Activated naive CD4-positive, alpha-beta T cell treated with anti-CD3 and anti-CD28 coated beads, Interleukin-2, amount 10 ng/mL, durations not matched to agents 7 days and 5 days (primary cell): ENCODE measurements at places on chromosomes 3 and 15.

DNA sequence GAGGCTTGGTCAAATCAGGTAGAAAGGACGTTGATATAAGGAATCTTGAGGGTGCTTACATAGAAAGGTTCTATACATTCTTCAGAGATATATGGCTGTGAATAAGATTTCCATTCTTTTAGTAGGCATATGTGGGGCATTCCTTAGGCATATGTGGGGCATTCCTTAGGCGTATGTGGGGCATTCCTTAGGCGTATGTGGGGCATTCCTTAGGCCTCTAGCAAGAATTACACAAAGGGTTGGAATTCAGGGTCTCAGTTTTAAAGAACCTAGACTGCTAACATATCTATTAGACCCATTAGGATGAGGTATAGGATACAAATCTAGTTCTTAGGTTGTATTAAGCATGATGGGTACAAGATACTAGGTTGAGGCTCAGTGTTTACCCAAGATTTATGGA lies 607.8 kb downstream of the SI start:
- DNase-seq = no peak

DNA sequence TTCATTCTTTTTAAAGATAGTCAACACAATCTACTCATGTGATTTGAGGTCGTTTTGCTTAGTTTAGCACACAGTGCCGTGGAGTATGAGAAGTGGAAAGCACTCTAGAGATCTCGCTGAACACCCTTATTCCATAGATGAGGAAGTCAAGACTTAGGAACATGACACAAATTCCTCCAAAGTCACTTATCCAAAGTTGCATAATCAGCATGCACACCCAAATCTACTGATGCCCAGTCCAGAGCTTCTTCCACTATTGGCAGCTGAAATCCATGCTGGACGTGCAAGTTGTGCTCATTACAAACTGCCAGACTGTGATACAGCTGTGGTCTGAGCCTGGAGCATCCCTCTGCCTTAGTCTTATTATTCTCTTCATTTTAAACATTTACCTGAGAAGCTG lies 83.5 kb upstream of the ZNF280D start:
- no peak for DNase-seq

GRCh38 chr3:173773800-173774199 lies 376.3 kb downstream of the NLGN1 start:
- DNase-seq = no peak

GRCh38 chr15:48628832-48629231 lies 16.7 kb downstream of the FBN1 start:
- no peak for DNase-seq

- no peak for DNase-seq
These were observed 27.5 kb upstream of the PAQR5 start for GRCh38 chr15:69271217-69271616.

- DNase-seq = no peak
These were observed 479.4 kb upstream of the CBLB start for GRCh38 chr3:106348139-106348690.

DNA sequence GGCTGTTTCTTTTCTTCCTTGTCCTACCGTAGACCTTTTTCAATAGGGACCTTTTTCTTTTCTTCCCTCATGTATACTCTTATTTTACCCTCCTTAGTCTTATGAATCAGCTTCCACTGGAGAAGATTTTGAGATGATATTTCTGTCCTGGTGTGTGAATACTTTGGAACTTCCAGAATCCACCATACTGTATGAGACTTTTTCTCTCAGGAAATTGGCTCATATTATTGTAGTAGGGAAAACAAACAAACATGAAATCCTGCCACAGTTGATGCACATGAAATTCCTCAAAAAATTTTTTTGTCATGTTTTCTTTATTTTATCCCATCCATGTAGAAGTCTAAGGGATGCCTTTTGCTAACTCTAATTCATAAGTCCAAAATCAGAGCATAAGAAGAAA lies 289.3 kb upstream of the PLSCR5 start:
- no peak for DNase-seq

DNA sequence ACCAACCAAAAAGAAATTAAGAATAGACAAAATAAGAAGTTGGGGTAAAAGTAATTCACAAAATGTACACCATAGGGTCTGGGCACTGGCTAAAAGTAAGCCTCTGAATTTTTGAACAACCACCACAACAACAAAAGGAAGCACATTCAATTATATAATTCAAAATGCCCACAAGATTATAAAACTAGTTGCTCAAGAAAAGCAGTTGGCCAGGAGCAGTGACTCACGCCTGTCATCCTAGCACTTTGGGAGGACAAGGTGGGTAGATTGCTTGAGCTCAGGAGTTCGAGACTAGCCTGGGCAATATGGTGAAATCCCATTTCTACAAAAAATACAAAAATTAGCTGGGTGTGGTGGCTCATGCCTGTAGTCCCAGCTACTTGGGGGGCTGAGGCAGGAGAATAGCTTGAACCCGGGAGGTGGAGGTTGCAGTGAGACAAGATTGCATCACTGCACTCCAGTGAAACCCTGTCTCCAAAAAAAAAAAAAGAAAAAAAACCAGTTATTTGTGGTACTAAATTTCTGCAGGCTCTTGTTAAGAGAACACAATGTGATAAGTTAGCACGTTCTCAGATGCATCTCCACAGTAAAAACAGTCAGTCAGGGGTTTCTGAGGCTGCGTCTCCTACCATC lies 6.6 kb upstream of the ATP11B start:
- no peak for DNase-seq

DNA sequence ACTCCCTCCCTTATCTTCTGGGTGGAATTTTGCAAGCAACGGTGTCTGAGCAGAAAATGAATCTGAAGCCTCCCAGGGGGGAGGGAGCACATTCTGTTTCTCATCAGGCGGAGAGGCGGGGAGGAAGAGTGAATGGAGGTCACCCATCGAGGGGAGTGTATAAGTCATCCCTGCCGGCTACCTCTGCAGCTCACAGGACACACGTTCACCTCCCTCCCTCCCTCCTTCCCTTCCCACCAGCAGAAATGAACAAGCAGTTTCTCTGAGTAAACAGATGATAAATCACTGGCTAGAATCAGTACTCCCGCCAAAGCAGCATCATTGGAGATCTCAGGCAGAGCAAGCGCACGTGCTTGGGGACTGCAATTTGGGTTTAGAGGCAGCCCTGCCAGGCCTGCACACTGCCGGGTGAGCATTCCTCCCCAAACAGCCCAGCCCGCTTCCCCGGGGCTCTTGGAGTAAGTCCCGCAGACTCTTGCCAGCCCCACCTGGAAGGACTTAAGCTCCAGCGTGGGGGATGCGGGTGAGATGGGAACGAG lies 38.3 kb downstream of the CPN2 start:
- peak; percentile 19 for DNase-seq

GRCh38 chr15:81098861-81099651 lies 35.0 kb upstream of the CFAP161 start:
- DNase-seq = no peak

DNA sequence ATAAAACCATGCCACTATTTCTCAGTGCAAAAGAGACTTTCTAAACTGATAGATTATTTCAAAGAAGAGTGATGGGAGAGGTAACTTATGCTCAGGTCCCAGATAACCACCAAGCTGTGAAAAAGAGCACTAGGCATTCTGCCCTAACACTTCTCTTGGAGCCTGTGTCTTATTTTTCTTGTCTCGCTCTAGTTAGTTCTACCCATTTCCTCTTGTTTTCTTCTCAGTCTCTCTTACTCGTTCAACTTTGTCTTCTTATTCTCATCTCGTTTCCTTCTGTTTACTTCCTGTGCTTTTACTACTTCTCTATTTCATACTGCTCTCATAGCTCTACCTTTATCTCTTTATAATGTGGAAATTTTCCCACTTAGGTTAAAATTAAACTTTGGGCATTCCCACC lies 91.8 kb upstream of the CGNL1 start:
- DNase-seq = no peak

- no peak for DNase-seq
These were observed 18.2 kb upstream of the CORO2B start for GRCh38 chr15:68560501-68561113.

DNA sequence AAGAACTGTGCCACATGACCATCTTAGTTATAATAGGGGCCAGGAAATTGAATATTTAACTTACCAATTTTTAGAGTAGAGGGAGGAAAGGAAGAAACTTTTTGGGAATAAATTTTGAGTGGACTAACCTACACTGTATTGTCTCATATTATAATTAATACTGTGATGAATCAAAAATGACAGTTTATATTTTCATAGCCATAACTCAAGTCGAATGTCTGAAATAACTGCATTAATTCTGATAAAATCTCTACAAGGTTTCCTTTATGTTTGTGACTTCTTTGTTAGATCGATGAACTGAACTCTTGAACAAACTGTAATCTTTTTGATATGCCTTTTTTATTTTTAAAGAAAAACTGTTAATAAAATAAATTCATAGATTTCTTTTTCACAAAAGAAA lies 132.8 kb upstream of the DPH6 start:
- DNase-seq = no peak

DNA sequence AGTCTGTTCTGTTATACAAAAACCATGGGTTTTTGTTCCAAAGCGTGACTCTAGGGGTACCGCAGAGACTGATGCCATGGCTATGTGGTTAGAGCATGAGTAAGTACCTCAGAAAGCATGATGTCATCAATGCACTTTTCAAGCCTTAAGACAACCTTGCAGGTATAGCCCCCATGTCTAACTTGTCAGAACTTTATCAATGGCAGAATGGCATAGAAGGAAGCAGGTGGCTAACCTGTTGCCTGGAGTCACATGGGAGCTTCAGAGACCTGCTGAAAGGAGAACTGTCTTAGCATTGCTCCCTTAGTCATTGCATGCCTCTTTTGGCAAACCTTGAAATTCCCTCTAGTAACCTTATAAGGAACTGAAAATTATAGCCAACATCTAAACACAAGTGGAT lies 52.5 kb downstream of the EOMES start:
- DNase-seq = no peak

DNA sequence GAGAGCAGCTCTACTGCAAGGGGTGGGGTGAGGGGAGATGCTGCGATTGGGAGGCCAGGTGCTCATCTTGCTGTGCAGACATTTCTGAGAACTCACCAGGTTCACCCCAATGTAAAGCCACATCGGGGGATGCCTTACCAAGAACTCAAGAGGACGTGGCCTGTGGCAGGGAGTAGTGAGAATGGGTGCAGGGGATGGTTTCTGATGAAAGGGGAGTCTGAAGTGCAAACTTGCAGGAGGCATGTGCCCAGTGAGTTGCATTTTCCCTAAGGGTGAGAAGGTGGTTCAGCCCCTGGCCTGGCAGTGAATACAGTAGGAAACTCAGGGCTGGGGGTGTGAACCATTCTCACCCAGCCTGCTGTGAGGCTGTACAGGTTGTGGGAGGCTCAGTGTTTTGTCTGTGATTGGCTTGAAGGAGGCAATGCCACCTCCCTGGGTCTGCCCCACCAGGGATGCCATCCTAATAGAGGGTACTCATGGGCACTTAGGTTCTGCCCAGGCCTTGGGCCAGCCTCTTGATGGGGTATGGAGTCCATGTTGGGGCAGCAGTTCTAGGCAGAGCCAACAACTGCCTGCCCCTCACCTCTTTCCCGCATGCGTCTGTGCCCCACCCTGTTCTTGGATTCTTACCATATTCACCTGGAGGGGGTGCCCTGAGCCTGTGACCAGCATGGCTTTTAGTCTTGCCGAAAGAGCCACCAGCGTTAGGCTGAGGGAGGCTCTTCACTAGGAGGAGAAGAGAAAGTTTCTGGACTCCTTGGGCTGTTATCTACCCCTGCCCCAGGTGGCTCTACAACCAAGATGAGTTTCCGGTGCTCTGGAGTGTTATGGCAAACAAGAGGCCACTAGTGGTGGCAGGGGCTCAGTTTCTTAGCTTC lies 4.5 kb downstream of the HEMK1 start:
- peak; percentile 92 for DNase-seq

GRCh38 chr3:49794926-49795905 lies 4.5 kb downstream of the CDHR4 start:
- DNase-seq = no peak

- peak; percentile 76 for DNase-seq
These were observed 1.6 kb upstream of the MCTP2 start for GRCh38 chr15:94229591-94230369.

GRCh38 chr3:196624067-196624790 lies 15.3 kb upstream of the NRROS start:
- DNase-seq = peak; percentile 56

DNA sequence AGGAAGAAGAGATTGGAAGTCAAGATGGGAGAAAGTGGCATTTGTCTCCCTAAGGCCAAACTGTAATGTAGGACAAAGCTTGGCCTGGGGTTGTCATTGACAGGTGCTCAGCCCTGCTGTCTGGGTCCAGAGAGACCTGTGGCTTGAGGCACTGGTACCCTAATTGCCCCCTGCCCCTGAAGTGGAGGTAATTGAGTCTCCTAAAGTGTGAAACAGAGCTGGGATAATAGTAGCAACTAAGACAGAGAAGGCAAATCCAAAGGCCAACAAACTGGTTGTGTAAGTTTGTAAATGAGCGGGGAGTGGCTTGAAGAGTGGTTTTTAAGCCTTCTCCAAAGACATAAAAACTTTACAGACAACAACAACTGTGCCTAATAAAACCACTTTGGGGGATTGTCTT lies 264.2 kb upstream of the ROPN1 start:
- no peak for DNase-seq

DNA sequence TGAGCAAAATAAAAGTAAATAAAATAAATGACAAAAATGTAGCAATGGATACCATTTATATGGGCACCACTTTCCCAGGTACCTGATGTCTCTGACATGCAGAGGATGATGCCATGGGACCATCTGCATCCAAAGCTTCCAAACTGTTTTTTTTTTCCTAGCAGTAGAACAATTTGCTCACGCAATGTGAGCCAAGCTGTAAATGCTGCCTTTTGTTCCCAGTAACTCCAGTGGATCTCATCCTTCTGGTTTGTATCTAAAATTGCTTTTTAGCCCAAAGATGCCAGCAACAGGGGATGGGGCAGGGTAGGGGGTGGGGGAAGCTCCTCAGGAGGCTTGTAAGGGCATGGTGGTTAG lies 32.7 kb downstream of the SLC12A8 start:
- no peak for DNase-seq

GRCh38 chr3:46987319-46987742 lies 7.9 kb downstream of the NBEAL2 start:
- DNase-seq = no peak

- no peak for DNase-seq
These were observed 92.6 kb upstream of the ZBTB20 start for GRCh38 chr3:115239717-115240116.

- no peak for DNase-seq
These were observed 1.7 kb downstream of the NR2C2 start for GRCh38 chr3:14949126-14949525.

- no peak for DNase-seq
These were observed 460.4 kb downstream of the RBMS3 start for GRCh38 chr3:29741231-29741630.

- DNase-seq = no peak
These were observed 18.8 kb downstream of the AMOTL2 start for GRCh38 chr3:134355416-134355815.

- no peak for DNase-seq
These were observed 4.1 kb downstream of the SV2B start for GRCh38 chr15:91104111-91104510.
